ENCODE measurements at places on chromosomes 16 and 17.

DNA sequence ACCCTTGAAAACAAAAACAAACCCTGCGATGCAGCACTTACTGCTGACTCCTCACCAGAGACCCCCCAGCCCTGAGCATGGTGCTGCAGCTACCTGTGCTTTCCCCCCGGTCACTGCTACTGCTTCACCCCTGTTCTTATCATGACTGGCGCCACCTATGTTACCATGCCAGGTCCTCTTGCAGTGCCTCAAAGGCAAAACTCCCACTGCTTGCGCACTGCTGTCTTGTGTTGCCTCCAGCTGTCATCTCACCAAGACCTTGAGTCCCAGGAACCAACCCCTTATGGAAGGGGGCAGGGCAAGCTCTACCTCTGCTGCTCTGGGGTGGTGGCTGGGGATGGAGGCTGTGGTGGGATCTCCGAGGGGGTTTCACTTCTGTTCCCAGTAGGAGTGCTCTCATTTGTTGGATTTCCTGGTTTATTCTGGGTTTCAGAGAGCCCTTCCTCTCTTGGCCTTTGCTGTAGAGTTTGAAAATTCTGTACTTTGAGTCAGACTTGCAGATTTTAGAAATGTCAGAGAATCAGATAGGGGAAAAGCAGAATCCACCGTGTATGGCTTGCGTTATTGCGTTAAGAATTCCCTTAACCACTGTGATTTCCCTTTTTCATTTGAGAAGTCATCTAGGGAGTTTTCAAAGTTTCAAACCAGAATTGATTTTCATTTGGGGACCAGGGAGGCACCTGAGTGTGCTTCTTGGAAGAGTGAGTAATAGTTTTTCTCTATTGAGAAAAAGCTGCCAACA lies 96.6 kb downstream of the SPECC1 start:
- no peak for DNase-seq

DNA sequence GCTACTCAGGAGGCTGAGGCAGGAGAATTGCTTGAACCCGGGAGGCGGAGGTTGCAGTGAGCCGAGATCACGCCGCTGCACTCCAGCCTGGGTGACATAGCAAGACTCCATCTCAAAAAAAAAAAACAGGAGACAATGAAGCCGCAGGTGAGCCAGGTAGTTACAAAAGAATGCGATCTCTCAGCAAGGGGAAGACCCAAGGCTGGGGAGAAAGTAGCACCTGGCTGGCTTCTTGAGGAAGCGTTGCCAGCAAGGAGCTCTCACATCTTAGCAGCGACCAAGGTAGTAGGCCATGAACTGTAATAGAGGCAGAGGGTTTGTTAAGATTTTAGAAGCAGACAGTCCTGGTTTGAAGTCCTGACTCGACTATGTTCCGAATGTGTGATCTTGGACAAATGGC lies 175.0 kb downstream of the AIPL1 start:
- no peak for DNase-seq

DNA sequence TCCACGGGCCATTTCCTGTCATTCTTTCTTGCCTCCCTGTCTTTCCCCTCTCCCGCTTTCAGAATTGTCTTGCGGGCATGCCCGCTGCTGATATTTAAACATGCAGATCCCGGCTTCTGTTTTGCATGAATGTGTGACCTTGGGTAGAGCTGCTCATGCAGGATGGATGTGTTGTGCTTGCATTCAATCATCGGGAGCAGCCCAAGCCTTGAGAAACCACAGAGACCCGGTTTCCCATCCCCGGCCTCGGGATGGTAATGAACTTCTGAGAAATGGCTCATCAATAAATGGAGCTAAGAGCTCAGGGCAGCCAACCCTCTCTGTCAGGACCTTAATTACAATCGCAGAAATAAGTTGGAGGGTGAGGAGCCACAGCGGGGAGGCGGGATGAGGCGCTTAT lies 303.7 kb upstream of the TNRC6C start:
- no peak for DNase-seq

- no peak for DNase-seq
Observed at GRCh38 chr17:77395501-77396048, 254.8 kb downstream of the SEC14L1 start.

- peak; percentile 49 for DNase-seq
Observed at GRCh38 chr16:19696961-19697360, 21.1 kb downstream of the KNOP1 start.

DNA sequence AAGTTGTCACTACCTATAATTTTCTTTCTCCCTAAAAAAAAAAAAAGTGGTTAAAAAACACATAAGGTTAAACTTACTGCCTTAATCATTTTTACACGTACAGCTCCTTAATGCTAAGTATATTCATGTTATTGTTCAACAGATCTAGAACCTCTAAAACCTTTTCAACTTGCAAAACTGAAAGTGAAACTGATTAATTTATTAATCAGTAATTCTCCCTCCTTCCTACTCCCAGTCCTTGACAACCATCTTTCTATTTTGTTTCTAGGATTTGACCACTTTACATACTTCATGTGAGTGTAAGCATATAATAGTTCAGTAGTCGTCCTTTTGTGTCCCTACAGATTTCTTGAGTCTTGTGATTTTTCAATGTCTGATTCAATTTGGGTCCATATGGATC lies 251.4 kb upstream of the KIF2B start:
- no peak for DNase-seq

GRCh38 chr16:3054965-3055733 lies 8.8 kb downstream of the MMP25 start:
- no peak for DNase-seq

- peak; percentile 2 for DNase-seq
Observed at GRCh38 chr17:71978435-71978834, 142.4 kb upstream of the SOX9 start.

- DNase-seq, result no peak
Observed at GRCh38 chr17:59402760-59403159, 71.3 kb downstream of the YPEL2 start.

DNA sequence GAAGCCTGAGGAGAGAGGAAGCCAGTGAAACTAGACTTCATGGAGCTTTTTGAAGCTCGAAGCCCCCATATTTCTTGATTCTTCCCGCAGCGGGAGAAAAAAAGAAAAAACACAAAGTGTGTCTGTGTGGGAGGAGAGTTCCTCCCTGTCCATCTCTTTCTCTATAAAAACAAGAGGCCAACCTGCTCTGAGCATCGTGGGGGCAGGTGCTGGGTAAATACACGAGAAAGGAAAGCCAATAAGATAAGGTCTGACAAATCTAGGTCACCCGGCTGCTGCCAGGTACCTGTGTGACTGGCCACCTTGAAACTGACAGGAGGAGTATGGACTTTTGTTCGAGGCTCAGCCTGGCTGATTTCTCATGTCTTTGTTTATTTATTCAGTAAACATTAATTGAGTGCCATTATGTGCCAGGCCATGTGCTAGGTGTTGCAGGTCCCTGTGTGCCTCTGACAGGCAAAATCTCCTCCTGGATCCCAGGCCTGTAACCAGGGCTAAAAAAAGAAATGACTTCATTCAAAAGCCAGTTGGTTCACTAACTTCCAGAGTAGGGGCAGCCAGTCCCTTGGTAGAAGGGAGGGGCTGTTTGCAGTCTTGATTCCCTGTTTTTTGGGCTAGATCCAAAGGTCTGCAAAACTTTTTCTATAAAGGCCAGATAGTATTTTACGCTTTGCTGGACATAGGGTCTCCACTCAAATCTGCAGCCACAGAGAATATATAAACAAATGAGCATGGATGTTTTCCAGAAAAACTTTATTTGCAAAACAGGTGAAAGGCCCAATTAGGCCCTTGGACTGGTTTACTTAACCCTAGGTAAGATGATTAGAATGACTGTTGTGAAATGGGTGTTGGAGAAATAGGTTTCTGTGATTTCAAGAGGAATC lies 35.6 kb downstream of the YPEL2 start:
- DNase-seq, result peak; percentile 61

DNA sequence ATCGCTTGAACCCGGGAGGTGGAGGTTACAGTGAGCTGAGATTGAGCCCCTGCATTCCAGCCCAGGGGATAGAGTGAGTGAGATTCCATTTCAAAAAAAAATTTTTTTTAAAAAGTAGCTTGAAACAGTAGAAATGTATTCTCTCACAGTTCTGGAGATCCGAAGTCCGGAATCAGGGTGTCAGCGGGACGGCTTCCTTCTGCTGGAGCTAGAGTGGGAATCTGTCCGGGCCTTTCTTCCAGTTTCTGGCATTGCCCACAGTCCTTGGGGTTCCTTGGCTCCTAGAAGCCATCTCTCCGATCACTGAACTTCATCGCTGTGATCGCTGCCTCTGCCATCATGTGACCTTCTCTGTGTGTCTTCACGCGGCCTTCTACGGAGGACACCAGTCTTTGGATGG lies 181.2 kb upstream of the CIBAR2 start:
- DNase-seq, result peak; percentile 64

GRCh38 chr16:66524601-66525164 lies 25.2 kb downstream of the TK2 start:
- DNase-seq, result no peak
